RWPE2 (cell line): ENCODE measurements at places on chromosomes 6 and 20.

DNA sequence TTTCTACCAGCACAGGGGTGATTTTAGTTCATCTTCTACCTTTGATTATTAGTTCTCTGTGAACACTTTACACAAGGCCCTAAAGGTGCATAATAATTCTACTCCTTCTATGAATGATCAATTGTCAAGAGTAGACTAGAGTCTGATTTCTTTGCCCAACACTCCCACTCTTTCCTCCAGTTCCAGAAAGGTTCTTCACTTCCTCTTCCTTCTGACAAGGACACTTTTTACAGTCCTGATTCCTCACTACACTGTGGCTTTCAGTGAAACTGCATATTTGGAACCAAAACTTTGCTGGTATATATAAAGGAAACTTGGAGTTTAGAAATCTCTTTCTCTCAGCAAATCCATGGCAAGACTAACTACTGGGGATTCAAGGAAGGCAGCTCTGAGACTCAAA is 10.6 kb upstream of the RSPO3 start:
- H3K4me1 ChIP-seq, result no peaks in the 10 kb centered on the region
- no peaks in the 10 kb centered on the region for H3K27me3 ChIP-seq
- no peak for DNase-seq
- no peak overlapping the region for H3K27ac ChIP-seq
- H3K4me3 ChIP-seq, result no peak overlapping the region

- no peak for DNase-seq
- H3K27me3 ChIP-seq, result no peaks in the 10 kb centered on the region
- no peaks in the 10 kb centered on the region for H3K36me3 ChIP-seq
- H3K4me1 ChIP-seq, result no peaks in the 10 kb centered on the region
- H3K4me3 ChIP-seq, result no peak overlapping the region
- no peak overlapping the region for H3K27ac ChIP-seq
Measured at GRCh38 chr6:159329081-159329480, 159.9 kb downstream of the FNDC1 start.

DNA sequence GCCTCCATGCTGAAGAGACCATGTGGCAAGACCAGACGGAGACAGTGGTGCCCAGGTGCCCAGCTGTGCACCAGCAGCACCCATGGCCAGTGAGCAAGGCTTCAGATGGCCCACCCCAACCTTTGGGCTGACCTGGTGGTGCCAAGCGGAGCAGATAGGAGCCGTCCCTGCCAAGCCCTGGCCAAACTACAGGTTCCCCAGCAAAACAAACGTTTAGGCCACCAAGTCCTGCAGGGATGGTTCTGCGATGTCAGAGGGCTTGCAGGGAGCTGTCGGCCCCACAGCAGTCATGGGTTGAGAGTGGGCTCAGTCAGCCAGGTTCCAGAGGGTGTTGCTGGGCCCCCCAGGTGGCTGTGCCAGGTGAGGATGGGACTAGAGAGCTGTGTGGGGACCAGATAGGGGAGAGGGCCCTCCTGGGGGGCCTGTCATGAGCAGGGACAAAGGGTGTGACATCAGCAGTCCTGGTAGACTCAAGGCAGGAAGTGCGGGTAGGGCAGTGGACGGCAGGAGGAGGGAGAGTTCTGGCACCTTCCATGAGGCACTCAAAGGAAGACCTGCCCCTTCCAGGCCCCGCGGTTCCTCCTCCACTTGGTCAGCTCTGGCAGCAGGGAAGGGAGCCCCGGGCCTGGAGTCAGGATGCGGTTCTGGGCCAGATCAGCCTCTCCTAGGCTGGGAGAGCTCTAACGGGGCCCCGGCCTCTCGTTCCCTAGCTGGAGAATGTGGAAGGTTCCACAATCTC is 342.4 kb downstream of the ZFAND3 start:
- no peaks in the 10 kb centered on the region for H3K4me1 ChIP-seq
- DNase-seq, result no peak
- H3K27me3 ChIP-seq, result no peaks in the 10 kb centered on the region

DNA sequence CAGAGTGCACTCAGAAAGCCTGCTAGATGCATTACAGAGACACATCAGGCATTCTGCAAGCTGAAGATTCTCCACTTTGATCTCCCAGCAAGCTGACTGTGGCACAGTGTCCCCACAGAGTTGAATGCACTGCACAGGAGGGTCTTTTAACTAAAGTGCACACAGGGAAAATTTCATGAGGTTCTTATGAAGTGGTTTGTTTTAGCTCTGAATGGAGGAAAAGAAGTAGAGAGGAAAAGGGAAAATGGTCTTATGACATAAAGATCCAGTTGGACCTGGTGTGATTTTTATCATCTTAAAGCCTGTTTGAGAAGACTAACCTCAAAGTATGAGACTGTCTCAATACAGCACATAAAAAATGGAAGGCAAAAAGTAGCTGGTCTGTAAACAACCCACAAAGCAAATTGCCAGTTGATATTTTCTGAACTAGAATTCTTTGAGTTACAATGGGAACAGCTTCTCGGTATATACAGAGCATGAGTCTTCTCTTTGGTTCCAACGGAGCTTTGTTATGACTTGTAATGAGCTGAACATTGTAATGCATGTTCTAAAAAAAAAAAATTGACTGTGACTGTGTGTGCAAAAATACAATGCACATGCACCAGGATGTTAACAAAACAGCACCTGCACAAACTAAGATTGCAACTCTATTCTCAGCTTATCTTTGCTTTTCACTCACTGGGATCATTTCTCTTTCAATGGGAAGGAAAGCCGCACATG is 383.0 kb upstream of the ID4 start:
- H3K27me3 ChIP-seq, result no peaks in the 10 kb centered on the region
- DNase-seq, result no peak
- no peaks in the 10 kb centered on the region for H3K36me3 ChIP-seq

- H3K4me1 ChIP-seq, result no peaks in the 10 kb centered on the region
- DNase-seq, result no peak
- no peaks in the 10 kb centered on the region for H3K36me3 ChIP-seq
- H3K27me3 ChIP-seq, result no peaks in the 10 kb centered on the region
Measured at GRCh38 chr6:137547601-137548000, 53.4 kb upstream of the OLIG3 start.

DNA sequence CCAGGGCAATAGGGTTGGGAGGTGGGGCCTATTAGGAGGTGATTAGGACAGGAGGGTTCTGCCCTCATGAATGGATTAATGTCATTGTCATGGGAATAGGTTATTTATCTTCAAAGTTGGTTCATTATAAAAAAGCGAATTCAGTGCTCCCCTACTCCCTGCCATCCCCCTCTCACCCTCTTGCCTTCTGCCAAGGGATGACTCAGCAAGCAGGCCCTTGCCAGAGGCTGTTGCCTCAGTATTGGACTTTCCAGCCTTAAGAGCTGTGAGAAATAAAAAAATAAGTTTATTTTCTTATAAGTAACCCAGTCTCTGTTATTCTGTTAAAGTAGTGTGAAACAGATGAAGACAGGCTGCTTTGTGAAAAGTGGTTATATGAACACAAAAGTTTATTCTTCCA is 381.1 kb upstream of the ZFP64 start:
- H3K27me3 ChIP-seq, result no peaks in the 10 kb centered on the region
- no peak overlapping the region for H3K27ac ChIP-seq
- no peaks in the 10 kb centered on the region for H3K36me3 ChIP-seq
- H3K4me3 ChIP-seq, result no peak overlapping the region
- no peak for DNase-seq
- H3K4me1 ChIP-seq, result no peaks in the 10 kb centered on the region

DNA sequence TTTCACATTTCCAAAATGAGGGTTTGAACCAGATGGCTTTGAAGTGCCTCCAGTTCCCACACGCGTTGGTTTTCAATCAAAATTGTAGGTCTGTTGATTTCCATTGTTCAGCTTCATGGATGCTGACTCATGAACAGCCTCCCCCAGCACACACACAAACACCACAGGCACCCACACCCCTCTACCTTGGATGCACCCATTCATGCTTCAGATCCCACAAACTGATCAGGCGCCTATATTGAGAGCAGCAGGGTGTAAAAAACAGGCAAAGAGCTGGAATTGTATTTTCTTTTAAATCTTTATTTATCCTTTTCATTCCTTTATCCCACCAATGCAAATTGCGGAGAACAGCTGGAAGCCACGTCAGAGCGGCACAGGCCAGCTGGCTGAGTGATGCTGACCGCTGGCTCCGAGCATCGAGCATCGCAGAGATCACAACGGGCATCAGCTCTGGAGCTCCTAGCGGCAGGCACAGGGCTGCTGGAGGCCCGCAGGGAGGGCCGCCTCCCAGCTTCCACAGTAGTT is 29.3 kb upstream of the TBC1D7 start:
- no peak overlapping the region for H3K27ac ChIP-seq
- H3K27me3 ChIP-seq, result no peaks in the 10 kb centered on the region
- DNase-seq, result no peak
- H3K36me3 ChIP-seq, result no peaks in the 10 kb centered on the region
- peaks cover 30% of the 10 kb centered on the region for H3K4me1 ChIP-seq

DNA sequence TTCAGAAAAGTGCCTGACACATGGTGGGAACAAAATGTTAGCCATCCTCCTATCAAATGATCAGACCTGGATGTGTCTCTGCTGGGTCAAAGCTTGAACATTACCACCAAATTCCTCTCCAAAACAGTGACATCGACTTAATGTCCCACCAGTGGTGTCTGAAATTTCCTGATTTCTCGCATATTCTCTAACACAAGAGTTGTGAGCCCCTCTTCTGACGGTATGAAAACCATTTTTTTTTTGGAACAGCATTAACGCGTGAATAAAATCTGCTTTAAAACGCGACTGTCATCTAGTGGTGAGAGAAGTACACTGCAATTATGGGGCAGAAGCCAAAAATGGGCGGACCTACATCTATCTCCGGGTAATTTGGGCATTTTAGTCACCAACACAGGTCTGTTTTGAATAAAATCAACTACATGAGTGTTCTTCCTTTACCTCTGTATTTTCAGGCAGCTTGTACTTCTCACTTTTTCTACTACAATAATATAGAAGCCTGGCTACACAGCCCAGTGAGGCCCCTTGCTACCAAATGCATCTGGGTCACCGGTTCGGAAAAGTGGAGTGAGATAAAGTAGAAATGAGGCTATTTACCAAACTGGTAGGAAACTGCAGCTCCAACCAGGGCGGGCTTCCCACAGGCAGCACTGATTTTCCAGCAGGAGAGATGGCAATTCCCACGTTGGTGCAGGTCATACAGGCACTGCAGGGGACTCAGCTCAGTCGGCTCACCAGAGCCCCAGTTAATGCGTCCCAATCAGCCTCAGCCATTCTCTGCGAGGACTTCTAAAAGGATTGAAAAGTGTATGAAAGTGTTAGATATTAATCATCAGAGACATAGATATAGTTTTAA is 27.4 kb downstream of the MGME1 start:
- peaks cover 19% of the 10 kb centered on the region for H3K4me1 ChIP-seq
- no peak overlapping the region for H3K4me3 ChIP-seq
- H3K27me3 ChIP-seq, result no peaks in the 10 kb centered on the region
- no peak for DNase-seq
- H3K27ac ChIP-seq, result no peak overlapping the region
- peaks cover under 1% of the 10 kb centered on the region for H3K36me3 ChIP-seq

- H3K4me1 ChIP-seq, result no peaks in the 10 kb centered on the region
- DNase-seq, result no peak
- no peaks in the 10 kb centered on the region for H3K36me3 ChIP-seq
- H3K27me3 ChIP-seq, result no peaks in the 10 kb centered on the region
- H3K4me3 ChIP-seq, result no peak overlapping the region
- H3K27ac ChIP-seq, result no peak overlapping the region
Measured at GRCh38 chr6:112576423-112576822, 229.3 kb downstream of the RFPL4B start.

DNA sequence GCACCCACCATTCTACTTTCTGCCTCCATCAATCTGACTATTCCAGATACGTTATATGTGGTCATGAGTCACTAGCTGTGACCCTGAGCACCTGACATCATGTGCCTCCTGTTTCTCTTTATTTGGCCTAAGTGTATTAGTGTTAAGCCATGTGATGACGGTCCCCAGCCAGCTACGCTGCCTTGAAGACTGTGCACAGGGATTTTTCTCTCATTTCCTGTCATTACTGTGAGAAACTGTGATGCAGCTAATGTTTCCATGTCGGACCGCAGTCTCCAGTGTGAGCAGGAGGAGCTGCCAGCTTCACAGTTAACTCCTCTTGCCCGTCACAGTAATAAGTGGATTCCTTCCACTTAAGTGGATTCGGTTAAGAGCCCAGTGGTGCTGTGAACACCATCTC is 9.9 kb upstream of the SPATS1 start:
- no peaks in the 10 kb centered on the region for H3K4me1 ChIP-seq
- H3K36me3 ChIP-seq, result no peaks in the 10 kb centered on the region
- H3K27me3 ChIP-seq, result peaks cover 4% of the 10 kb centered on the region
- no peak for DNase-seq
- H3K27ac ChIP-seq, result no peak overlapping the region

- no peak for DNase-seq
- H3K4me1 ChIP-seq, result peaks cover 18% of the 10 kb centered on the region
- no peak overlapping the region for H3K27ac ChIP-seq
- no peak overlapping the region for H3K4me3 ChIP-seq
- H3K27me3 ChIP-seq, result no peaks in the 10 kb centered on the region
Measured at GRCh38 chr20:25629816-25630499, 6.1 kb upstream of the NANP start.

DNA sequence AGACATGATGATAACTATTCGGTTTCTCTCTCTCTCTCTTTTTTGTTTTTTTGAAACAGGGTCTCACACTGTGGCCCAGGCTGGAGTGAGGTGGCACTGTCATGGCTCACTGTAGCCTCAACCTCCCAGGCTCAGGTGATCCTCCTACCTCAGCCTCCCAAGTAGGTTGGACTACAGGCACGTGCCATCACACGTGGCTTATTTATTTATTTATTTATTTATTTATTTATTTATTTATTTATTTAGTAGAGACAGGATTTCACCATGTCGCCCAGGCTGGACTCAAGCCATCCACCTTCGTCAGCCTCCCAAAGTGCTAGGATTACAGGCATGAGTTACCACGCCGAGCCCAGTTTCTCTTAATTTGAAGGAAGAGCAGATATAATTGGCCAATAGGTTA is 427.9 kb upstream of the JAG1 start:
- H3K4me1 ChIP-seq, result no peaks in the 10 kb centered on the region
- no peaks in the 10 kb centered on the region for H3K27me3 ChIP-seq
- H3K27ac ChIP-seq, result no peak overlapping the region
- no peaks in the 10 kb centered on the region for H3K36me3 ChIP-seq
- no peak overlapping the region for H3K4me3 ChIP-seq

DNA sequence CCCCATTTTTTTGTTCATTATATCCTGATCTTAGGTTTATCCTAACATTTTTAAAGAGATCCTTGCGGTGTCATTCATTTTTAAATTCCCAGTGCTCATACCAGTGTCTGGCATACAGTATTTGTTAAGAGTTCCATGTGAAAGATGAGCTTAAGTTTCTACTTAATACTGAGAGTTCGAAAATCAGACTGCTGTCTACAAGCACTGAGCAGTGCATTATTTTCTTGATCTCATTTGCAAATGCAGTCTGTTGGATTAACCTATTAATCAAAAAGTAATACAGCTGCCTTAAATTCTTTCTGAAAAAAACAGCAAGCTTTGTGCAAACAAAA is 663 bp downstream of the COQ3 start:
- DNase-seq, result no peak
- H3K36me3 ChIP-seq, result peaks cover 8% of the 10 kb centered on the region
- H3K27me3 ChIP-seq, result no peaks in the 10 kb centered on the region
- peak overlapping the region; percentile 63 for H3K27ac ChIP-seq
